Pons (tissue), 1 donor: ENCODE measurements at places on chromosomes 4 and X.

GRCh38 chrX:48971249-48972219 is at the start of gene KCND1:
Gene KCND1 (minus strand): TSS chrX:48971844. CDS start chrX:48970271, 1,573 bp downstream.
- no peak for DNase-seq

GRCh38 chrX:68912113-68912512 is 83.3 kb downstream of the EFNB1 start:
- DNase-seq = no peak

DNA sequence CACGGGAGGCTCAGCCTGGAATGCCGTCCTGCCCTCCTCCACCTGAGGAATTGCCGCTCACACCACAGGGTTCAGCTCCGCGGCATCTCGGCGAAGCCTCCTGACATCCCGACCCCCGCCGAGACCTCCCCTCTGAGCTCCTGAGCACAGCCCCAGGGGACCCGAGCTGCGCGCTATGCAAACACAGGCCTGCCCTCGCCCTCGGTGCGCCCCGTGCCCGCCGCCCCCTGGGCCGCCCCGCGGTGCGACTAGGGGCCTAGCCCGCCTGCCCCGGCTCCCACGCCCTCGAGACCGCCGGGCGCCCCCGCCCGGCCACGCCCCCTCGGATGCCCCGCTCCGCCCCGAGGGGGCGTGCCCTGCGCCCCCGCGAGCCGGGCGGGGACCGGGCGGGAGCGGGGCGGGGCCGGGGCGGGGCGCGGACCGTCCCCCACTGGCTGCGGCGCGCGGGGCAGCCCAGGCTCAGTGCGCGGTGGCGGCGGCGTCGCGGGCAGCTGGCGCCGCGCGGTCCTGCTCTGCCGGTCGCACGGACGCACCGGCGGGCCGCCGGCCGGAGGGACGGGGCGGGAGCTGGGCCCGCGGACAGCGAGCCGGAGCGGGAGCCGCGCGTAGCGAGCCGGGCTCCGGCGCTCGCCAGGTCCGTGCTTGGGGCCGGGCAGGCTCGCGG is at the start of gene FGFR3:
FGFR3 (plus strand) TSS at position 462 of the 664 bp plus-strand sequence. CDS start 642 bp downstream, outside the sequence.
- DNase-seq = no peak

DNA sequence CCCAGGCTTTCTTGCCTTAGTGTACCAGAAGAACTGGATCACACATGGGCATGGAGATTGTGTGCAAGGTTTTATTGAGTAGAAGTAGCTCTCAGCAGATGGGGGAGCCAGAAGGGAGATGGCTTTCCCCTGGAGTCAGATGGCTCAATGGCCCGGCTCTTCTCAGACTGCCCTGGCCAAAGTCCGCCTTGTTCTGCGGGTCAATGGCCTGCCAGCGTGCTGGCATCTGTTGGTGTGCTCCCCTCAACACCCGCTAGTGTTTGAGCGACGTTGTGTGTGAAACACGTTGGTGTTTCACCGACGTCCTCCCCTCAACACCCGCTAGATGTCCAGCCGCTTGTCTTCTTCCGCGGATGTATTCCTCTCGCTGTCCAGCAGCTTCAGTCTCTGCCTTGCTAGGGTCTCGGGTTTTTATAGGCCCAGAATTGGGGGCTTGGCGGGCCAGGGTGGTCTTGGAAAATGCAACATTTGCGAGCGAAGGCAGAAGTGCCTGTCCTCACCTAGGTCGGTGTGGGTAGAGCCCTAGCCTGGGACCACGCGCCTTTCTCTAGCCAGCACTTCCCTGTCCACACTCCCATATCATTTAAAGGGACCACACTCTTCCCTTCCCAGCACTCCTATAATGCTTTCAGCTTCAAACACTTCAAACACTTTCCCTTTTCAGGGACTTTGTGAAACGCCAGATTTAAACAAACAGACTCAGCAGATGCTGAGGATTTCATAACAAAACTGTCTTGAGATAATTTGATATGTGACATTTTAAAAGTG is 21.1 kb upstream of the PRKG2 start:
- DNase-seq = no peak

DNA sequence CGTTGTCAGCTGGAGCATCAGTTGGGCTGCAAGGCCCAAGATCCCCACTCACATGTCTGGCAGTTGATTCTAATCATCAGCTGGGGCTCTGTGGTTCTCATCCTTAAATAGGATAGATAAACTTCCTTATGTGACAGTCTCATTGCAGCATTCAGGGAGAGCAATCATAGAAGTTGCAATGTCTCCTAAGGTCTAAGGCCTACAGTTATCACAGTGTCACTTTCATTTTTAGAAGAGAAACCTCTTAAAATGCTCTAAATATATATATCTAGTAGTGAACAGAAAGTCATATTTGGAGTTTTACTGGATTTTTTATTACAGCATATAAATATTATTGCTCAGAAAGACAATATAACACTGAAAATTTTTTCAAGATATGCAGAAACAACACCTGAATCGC is 226.0 kb upstream of the PPP1R2C start:
- no peak for DNase-seq

DNA sequence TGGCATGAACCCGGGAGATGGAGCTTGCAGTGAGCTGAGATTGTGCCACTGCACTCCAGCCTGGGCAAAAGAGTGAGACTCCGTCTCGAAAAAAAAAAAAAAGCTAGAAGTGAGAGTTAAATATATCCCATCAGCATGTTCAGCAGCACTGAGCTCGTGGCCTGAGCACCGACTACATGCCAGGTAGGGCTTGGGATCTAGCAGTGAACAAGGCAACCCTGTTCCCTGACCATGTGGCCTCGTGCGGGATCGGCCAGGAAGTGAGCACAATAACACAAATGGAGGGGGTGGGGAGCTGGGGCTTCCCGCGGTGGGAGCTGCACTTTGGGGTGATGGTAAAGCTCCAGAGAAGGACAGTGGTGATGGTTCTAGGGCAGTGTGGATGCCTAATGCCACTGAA is 193.7 kb upstream of the PSAPL1 start:
- no peak for DNase-seq
